Stimulated activated naive CD4-positive, alpha-beta T cell treated with Interleukin-2 at 50 U/mL for 16 hours (primary cell): ENCODE measurements at places on chromosomes 3 and 15.

DNA sequence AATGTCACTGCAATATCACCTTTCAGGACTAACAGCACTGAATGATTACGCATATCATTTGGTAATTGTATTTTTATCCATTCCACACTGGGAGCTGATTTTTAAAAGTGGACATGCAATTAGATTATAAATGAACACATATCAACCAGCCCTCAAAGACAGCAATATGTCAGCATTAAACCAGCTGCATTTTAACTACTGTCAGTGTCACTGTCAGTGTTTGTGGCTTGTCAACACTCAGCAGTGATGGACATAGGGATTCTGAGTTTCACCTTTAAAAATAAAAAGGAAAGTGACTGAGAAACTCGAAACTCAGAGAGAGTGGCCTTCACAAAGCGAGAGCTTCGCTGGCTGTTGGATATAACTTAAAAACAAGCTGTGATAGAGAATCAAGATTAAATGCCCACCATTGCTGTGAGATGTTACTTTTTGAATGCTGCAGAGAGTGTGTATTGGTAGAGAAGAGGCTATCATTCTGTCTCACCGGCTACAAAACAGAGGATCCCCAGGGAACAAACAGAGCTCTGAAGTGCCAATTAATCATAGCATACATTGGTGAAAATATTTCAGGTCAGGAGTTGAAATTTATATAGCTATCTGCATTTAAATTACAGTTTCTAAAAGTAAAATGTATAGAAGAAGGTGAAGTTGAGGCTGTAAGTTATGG is 635.8 kb downstream of the SQOR start:
- DNase-seq = no peak

DNA sequence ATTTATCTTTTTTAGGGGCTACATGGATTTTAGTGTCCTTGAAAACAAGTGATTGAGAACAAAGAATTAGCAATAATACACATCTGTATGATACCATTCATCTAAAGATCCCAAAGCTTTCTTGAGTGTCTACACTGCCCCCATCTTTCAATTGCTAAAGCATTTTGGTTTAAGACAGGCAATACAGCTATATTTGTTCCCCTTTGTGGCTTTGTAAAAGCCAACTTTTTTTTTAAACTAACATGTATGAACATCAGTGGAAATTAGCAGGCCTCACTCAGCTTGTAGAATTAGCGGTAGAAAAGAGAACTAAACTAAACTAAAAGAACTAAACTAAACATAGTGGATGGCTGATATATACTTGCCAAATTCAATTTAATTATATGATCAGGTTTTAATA is 449.6 kb downstream of the MECOM start:
- no peak for DNase-seq

DNA sequence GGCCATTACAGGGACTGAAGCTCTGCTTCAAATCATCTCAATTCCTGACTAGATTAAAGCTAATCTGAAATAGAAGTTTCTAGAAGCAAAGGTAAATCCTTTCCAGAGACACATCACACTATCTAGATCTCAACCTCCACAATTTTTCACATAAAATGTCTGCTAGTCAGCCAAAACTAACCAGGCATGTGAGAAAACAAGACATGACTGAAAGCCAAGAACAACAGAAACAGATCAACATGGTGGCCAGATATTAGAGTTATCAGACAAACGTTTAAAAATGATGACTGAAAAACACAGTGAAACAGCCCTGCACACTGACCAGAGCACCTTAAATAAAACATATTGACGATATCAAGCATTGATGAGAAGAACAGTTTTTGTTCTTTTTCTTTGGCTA is 59.1 kb downstream of the SUMF1 start:
- DNase-seq = no peak

DNA sequence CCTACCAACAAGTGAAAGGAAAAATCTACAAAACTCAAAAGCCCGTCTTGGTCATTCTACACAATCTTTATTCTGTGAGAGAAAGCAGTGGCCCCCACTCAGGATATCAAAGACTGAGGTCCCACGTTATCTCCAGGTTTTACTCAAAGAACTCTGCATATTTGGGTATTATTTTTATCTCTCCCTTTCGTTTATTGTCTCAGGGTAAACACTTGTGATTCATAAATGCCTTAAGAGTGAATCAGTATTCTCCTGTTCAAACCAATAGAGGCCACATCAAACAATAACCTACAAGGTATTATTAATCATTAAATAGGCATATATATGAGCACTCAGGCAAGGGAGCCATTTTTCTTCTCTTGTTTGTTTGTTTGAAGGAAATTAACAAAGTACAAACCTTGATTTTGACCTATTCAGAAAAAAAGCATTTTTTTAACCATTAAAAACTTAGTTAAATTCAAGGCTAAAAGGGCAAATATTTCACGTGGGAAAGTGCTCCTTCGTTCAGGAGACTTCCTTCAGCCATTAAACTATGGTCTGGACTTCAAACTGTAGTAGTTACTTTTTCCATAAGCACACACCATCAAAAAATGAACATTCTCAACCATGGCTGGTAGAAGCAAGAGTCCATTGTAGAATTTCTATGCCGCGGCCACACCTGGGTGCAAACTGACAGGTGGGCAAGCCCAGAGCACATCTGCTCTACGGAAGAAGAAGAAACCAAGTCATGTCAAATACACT is 13.9 kb upstream of the HES1 start:
- DNase-seq = no peak

DNA sequence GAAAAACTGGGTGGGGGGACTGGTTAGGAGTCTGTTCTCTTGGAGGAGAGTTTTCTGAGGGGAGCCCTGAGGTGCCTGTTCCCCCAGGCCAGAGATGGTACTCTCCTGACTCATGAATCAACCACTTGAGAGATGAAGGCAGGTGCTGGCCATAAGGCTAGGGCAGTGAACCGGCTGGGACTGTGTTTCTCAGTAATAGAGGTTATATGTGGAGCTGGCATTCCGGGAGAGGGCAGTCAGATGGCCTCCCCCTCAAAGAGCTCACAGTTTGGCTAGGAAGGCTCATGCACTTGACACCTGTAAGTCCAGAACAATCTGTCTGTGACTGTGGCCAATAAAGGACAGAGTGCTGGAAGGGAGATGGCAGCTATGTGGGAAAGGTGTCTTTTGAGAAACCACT is 10.0 kb upstream of the SCN10A start:
- no peak for DNase-seq

- no peak for DNase-seq
Observed at GRCh38 chr15:48536681-48537091, 108.8 kb downstream of the FBN1 start.
